Body of pancreas (tissue), 4 donors: ENCODE measurements at places on chromosomes 4 and X. TPM values are rescaled to one million over a fixed set of nuclear protein-coding genes. Genes with fewer than 3 reads are reported as not detected.

DNA sequence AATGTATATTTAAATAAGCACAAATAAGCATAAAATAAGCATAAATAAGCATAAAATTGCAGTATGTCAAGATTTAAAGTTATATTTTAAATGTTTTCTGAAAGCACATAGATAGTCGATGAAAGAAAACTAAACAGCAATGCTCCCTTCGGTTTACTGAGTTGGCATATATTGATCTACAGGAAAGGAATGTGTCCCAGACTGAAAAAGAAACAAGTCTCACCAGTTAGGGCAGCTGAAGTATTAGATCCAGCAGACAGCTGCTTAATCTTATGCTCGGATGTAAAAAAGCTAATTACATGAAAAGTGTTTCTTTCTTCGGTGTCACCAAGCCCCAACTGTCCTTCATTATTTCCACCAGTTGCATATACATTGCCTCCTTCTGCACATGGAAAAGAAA, 8.7 kb downstream of the RPGR start:
- no peaks in the 10 kb centered on the region for H3K27me3 ChIP-seq
- H3K4me3 ChIP-seq: no peak overlapping the region
- no peak for DNase-seq
- no peaks in the 10 kb centered on the region for H3K36me3 ChIP-seq
- H3K27ac ChIP-seq: peak overlapping the region; percentile 28

The REELD1 gene
- 0.78 TPM for total RNA-seq

- no peak for DNase-seq
- no peaks in the 10 kb centered on the region for H3K4me1 ChIP-seq
- H3K27ac ChIP-seq: no peak overlapping the region
- no peaks in the 10 kb centered on the region for H3K27me3 ChIP-seq
- H3K36me3 ChIP-seq: no peaks in the 10 kb centered on the region
- H3K4me3 ChIP-seq: no peak overlapping the region
Measured at GRCh38 chrX:22788221-22788620, 211.5 kb upstream of the DDX53 start.

DNA sequence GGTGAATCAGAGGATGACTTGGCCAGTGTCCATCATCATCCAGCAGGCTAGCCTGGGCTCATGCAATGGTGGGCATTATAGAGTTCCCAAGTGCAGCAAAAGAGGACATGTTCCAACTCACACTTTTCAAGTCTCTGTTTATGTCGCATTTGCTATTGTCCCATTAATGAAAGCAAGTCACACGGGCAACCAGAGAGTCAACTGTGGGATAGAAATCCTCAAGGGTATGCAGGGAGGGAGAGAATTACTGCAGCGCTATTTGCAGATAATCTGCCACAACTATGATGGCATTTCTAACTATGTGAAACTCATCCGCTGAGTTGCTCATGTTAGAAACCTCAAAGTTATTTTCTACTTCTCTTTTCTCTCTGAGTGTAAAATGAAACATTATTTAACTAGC, 78.5 kb upstream of the TAB3 start:
- H3K4me3 ChIP-seq: no peak overlapping the region
- no peaks in the 10 kb centered on the region for H3K4me1 ChIP-seq
- H3K27ac ChIP-seq: no peak overlapping the region
- no peaks in the 10 kb centered on the region for H3K27me3 ChIP-seq

The FAAH2 gene
- 12.7 TPM for total RNA-seq

DNA sequence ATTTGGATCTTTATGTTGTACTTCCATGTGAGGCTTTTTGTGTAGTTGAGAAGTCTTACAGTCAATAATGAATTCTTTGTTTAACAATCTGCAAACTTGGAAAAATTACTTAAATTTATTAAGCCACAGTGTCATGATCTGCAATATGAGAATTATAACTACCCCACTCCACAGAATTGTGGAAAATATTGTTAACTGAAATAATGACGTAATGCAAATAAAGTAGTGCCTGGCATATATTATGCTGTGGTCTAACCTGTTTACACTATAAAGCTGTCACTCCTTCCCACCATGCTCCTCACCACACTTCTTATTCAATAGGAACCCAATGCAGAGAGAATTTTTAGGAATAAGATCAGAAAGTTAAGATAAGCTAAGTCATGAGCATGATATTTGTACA, 632.1 kb upstream of the GALNTL6 start:
- no peak for DNase-seq
- no peaks in the 10 kb centered on the region for H3K27me3 ChIP-seq
- no peak overlapping the region for H3K27ac ChIP-seq
- H3K4me1 ChIP-seq: no peaks in the 10 kb centered on the region

GRCh38 chr4:58602022-58602421, 1491.8 kb upstream of the IGFBP7 start:
- no peak for DNase-seq
- H3K4me3 ChIP-seq: no peak overlapping the region
- no peaks in the 10 kb centered on the region for H3K27me3 ChIP-seq

GRCh38 chrX:104288961-104289360, 34.2 kb upstream of the ESX1 start:
- no peak for DNase-seq
- H3K4me1 ChIP-seq: no peaks in the 10 kb centered on the region
- no peak overlapping the region for H3K27ac ChIP-seq
- no peak overlapping the region for H3K4me3 ChIP-seq
- H3K27me3 ChIP-seq: no peaks in the 10 kb centered on the region

The CACNA1F gene
- not detected for total RNA-seq

DNA sequence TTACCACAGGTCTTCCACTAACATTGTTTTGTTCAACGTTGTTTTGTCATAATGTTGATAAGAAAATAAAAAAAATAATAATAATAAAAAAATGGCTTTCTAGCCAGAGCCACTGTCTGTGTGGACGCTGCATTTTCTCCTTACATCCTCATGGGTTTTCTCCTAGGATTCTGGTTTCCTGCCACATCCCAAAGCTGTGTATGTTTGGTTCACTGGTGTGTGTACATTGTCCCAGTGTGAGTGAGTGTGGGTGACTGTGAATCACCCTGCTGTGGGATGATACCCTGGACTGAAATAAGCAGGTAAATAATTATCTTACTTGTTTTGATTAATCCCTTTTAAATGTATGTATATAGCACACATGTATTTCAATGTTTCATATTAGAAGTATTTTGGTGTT, 2154.4 kb upstream of the AGA start:
- DNase-seq: no peak
- H3K27ac ChIP-seq: no peak overlapping the region
- H3K27me3 ChIP-seq: no peaks in the 10 kb centered on the region
- no peaks in the 10 kb centered on the region for H3K4me1 ChIP-seq

The DOK7 gene
- total RNA-seq: 6.3 TPM

- DNase-seq: no peak
- no peaks in the 10 kb centered on the region for H3K27me3 ChIP-seq
- H3K27ac ChIP-seq: no peak overlapping the region
- H3K4me3 ChIP-seq: no peak overlapping the region
Measured at GRCh38 chrX:28278251-28278650, 297.0 kb upstream of the DCAF8L1 start.

DNA sequence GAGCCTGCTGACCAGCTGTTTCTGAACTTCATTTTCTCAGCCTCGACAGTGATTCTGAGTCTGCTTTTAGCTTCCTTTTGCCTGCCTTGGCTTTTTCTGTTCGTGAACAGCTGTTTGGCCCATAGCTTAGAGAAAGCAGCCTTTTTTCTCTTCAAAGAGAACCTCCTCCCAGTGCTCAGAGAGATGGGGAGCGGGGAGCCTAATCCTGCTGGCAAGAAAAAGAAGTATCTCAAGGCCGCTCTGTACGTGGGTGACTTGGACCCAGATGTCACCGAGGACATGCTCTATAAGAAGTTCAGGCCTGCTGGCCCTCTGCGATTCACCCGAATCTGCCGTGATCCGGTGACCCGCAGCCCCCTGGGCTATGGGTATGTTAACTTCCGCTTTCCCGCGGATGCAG, 756 bp downstream of the PABPC5 start:
- no peaks in the 10 kb centered on the region for H3K27me3 ChIP-seq
- peaks cover 9% of the 10 kb centered on the region for H3K4me1 ChIP-seq
- no peak for DNase-seq
- H3K36me3 ChIP-seq: no peaks in the 10 kb centered on the region
- no peak overlapping the region for H3K27ac ChIP-seq

The PNMA6A gene
- total RNA-seq: 1.3 TPM

DNA sequence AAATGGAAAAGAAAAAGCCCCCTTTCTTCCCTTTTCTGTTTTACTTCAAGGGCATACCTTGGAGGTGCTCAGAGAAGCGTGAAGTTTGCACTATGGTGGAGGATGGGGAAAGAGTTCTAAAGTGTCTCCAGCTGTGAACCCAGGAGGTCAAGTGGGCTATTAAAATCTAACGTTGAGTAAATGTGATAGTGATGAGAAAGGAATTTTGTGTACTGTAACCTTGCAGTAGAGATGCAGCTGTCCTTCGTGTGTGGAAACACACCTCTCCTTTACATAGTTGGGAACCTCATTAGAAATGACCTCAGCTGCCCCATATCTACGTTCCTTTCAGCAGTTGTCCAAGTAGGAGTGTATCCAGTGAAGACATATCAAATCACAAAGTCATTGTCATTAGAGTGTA, 26.5 kb downstream of the ADH5 start:
- H3K27ac ChIP-seq: no peak overlapping the region
- no peak overlapping the region for H3K4me3 ChIP-seq
- peaks cover 5% of the 10 kb centered on the region for H3K36me3 ChIP-seq
- H3K27me3 ChIP-seq: no peaks in the 10 kb centered on the region

DNA sequence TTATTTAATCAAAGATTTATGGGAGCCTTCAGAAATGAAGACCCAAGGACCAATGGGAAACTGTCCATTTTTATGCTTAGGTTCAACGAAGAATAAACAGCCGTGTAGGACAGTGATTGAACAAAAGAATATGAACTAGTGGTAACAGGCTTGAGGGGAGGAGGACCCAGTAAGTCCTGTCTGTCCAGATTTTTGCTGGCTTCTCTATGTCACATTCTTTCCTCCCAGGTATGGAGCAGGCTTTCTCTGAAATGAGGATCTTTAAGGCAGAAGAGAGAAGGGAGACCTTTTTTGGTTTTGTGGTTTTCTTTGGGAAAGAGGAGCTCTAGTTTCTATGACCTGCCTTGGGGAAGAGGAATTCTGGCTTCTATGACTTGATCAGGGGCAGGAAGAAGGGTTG, 74.1 kb downstream of the BANK1 start:
- no peaks in the 10 kb centered on the region for H3K4me1 ChIP-seq
- H3K4me3 ChIP-seq: no peak overlapping the region
- DNase-seq: no peak
- H3K27ac ChIP-seq: no peak overlapping the region
- no peaks in the 10 kb centered on the region for H3K36me3 ChIP-seq

The KLHL4 gene
- total RNA-seq: not detected
